Stimulated activated CD8-positive, alpha-beta memory T cell treated with anti-CD3 and anti-CD28 coated beads, Interleukin-2, amount 100 ng/mL, for 1 hour (primary cell): ENCODE measurements at places on chromosomes 12 and 14.

- no peak for DNase-seq
These were observed 21.6 kb downstream of the ASPG start for GRCh38 chr14:104107101-104107581.

DNA sequence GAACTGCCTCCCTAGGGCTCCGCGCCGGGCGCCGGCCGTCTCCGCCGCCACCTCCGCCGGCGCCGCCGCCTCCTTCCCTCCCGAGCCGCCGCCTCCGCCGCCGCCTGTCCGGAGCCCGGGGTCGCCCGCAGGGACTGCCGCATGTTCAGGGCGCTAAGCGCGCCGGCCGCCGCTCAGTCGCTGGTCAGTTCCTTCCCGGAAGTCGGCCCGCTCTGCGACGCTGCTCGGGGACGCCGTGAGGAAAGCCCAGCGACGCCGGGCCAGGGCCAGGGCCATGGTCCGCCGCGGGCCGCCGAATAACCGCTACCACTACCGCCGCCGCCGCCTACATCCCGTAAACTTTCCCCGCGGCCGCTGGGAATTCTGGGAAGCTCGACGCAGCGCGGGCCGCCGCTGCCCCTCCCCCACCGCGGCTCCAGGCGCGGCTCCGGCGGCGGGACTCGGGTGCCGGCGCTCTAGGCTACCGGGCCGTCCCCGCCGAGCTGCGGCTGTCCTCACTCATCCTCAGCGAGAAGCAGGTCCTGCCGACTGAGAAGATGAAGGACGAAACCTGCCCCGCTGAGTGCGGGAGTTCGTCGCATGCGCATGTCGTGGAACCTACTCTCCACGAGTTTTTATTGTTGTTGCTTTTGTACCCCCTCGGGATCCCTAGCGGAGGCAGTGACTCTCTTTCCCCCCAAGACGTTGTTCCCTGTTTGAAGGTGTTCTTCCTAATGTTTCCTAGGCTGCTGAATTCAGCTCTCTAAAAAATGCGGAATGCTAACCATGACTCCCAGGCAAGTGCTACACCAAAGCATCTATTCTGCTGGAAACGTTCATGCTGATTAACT, at the start of gene SAV1:
Gene SAV1 (minus strand): TSS at position 311 of the 830 bp plus-strand sequence. CDS start 339 bp downstream, outside the sequence.
- no peak for DNase-seq

- no peak for DNase-seq
These were observed 21.0 kb downstream of the TMTC1 start for GRCh38 chr12:29762637-29763300.

- no peak for DNase-seq
These were observed 40.6 kb downstream of the SPRING1 start for GRCh38 chr12:116697305-116697704.

GRCh38 chr12:101793401-101793800, 37.4 kb downstream of the GNPTAB start:
- no peak for DNase-seq

GRCh38 chr14:75521415-75522199, 662 bp upstream of the BATF start:
- no peak for DNase-seq

- DNase-seq, result no peak
These were observed 18.3 kb upstream of the PDE3A start for GRCh38 chr12:20350026-20350425.

GRCh38 chr14:101478796-101479410, 82.4 kb upstream of the DIO3 start:
- no peak for DNase-seq

GRCh38 chr12:84375449-84376170, 537.0 kb downstream of the SLC6A15 start:
- no peak for DNase-seq
